ENCODE measurements at places on chromosomes 7 and 10. TPM values are rescaled to one million over a fixed set of nuclear protein-coding genes. Genes with fewer than 3 reads are reported as not detected.

Gene CASTOR2
- total RNA-seq, result 8.3 TPM

DNA sequence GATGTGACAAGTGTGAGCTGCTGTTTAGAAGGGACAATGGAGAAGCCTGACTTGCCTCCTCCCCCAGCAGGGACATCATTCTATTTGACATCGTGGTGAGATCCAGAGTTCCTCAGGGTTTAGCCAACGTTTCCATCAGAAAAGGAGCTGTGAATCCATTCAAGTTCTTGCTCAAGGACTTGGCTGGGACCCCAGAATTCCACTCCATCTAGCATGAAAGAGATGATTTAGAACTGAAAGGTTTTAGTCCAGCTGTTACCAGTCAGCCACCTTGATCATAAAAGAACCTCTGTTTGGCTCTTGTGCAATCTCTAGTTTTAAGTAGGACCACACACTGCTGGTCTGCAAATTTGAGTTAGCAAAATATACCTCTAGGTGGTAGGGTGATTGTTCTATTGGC lies 337.6 kb downstream of the FRMD4A start:
- DNase-seq, result peak; percentile 10

DNA sequence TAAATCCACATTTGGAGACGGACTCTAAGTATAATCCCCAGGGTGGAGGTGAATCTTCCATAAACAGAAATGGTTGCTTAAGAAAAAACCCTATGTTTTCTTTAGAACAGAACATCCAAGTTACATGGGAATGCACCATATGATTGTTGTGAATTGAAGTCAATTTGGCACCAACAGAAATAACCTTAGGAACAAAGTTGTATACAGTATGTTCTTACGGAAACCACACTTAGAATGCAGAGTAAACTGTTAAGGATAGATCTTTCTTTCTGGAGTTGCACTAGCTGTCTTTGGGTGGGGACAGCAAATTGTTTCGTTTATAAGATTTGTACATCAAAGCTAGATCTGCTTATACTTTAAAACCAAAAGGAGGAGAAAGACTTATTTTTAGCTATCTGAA lies 316.4 kb downstream of the PTEN start:
- no peak for DNase-seq

Gene GDF2
- not detected for total RNA-seq

Gene FAM13C
- total RNA-seq, result 16.8 TPM

- no peak for DNase-seq
Measured at GRCh38 chr7:6252748-6253147, 19.7 kb downstream of the CYTH3 start.

GRCh38 chr7:157485361-157485831 lies 148.6 kb downstream of the DNAJB6 start:
- no peak for DNase-seq

DNA sequence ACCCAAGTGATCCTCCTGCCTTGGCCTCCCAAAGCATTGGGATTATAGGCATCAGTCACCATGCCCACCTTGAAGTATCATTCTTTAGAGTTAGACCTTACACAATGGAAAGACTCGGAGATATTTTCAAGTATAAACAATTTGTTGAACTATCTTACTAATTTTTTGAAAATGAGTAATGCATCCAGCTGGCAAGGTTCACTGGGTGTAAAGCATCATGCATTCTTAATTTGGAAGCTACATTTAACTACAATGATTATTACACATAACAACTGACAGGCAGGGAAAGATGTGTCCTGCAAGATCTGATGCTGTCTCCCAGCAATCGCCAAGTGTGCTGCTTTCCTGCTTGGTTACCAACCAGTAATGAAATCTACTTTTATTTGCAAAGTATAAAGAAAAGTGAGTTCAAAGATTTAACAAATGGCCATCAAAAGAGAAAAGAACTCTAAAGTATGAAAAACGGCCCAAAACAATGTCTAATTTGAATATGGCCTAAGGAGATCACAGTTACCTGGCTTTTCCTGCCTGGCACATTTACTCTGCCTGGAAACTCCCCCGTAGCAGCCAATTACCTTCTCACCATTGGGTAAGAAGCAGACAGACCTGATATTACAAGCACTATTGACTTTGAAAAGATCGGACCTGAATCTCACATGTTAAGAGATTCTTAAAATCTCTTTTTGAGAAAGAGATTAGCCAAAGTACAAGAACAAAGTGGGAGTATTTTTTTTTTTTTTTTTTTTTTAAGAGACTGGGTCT lies 59.3 kb upstream of the NMT2 start:
- DNase-seq, result no peak

GRCh38 chr7:32094516-32094915 lies 24.3 kb upstream of the PDE1C start:
- DNase-seq, result no peak

GRCh38 chr7:31017032-31017675 lies 35.0 kb upstream of the ADCYAP1R1 start:
- no peak for DNase-seq

Gene ANKRD30A
- 0.30 TPM for total RNA-seq

Gene ADAMTS14
- 5.2 TPM for total RNA-seq

- DNase-seq, result peak; percentile 90
Measured at GRCh38 chr10:12844811-12845483, 156.6 kb downstream of the CCDC3 start.

Gene NPC1L1
- 0.30 TPM for total RNA-seq

Gene STOX1
- total RNA-seq, result 5.7 TPM

DNA sequence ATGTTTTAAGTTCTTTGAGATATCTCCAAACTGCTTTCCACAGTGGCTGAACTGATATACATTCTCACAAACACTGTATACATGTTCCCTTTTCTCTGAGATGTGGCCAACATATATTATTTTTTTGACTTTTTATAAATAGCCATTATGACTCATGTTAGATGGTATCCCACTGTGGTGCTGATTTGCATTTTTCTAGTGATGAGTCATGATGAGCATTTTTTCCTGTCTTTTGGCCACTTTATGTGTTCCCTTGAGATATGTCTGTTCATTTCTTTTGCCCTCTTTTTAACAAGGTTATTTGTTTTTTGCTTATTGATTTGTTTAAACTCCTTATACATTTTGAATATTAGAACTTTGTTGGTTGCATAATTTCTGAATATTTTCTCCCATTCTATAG lies 1055.1 kb downstream of the NXPH1 start:
- no peak for DNase-seq

DNA sequence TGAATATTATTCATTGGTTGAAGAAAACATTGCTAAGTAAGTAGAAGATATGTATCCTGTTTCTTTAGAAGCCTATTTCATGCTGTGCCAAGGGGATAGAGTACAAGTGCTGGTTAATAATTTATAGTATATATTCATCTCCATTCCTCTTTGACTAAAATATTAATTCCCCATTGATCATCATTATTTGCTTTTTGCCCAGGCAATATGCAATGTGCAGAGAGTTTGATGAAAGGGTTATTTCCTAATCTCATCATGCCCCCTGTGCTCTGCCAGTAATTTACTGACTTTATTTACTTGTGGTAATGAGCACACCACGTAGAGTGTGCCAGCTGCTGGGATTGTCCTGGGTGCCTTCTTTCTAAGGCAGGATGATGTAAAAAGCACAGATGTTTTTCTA lies 180.9 kb downstream of the REEP3 start:
- no peak for DNase-seq

Gene STEAP4
- total RNA-seq, result 10.1 TPM

- no peak for DNase-seq
Measured at GRCh38 chr10:132068431-132069121, 2.8 kb downstream of the JAKMIP3 start.

DNA sequence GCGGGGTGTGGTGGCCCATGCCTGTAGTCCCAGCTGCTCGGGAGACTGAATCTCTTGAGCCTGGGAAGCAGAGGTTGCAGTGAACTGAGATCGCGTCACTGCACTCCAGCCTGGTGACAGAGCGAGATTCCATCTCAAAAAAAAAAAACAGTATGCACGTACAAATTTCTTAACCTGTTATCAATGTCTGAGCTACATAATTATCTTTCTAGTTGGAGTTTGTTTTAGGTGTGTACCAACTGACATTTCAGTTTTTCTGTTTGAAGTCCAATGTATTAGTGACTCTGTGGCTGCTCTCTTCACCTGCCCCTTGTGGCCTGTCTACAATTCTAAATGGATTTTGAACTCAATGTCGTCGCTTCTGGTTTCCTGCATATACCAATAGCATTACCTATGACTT lies 40.3 kb downstream of the CD36 start:
- no peak for DNase-seq

Gene KLLN
- total RNA-seq, result 0.59 TPM

Gene ZNF736
- 22.1 TPM for total RNA-seq

Measured in skin of body (tissue), 3 donors.